Hematopoietic multipotent progenitor cell treated with erythropoietin and hydrocortisone succinate and interleukin-3 and kit ligand, for 17 days (in vitro differentiated cells): ENCODE measurements at places on chromosomes 3 and 15.

DNA sequence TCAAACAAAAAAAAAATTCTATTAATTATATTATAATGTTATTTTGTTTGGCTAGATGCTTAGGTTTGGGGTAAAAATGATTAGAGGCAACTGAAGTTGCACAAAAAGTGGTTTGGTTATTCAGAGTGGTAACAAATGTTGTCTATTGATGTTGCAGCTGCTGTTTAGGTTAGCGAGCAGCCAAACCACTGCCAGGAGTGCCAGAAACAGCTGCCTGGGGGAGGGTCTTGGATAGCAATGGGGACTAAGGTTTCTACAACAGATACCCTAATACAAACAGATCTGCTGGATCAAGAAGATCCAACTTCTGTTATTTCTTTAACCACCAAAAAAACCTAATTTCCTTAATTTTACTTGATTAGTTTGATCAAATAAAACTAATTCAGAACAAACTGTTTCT is 26.6 kb downstream of the BTLA start:
- DNase-seq, result no peak

- no peak for DNase-seq
Measured at GRCh38 chr15:85044251-85044853, 62.7 kb downstream of the PDE8A start.

DNA sequence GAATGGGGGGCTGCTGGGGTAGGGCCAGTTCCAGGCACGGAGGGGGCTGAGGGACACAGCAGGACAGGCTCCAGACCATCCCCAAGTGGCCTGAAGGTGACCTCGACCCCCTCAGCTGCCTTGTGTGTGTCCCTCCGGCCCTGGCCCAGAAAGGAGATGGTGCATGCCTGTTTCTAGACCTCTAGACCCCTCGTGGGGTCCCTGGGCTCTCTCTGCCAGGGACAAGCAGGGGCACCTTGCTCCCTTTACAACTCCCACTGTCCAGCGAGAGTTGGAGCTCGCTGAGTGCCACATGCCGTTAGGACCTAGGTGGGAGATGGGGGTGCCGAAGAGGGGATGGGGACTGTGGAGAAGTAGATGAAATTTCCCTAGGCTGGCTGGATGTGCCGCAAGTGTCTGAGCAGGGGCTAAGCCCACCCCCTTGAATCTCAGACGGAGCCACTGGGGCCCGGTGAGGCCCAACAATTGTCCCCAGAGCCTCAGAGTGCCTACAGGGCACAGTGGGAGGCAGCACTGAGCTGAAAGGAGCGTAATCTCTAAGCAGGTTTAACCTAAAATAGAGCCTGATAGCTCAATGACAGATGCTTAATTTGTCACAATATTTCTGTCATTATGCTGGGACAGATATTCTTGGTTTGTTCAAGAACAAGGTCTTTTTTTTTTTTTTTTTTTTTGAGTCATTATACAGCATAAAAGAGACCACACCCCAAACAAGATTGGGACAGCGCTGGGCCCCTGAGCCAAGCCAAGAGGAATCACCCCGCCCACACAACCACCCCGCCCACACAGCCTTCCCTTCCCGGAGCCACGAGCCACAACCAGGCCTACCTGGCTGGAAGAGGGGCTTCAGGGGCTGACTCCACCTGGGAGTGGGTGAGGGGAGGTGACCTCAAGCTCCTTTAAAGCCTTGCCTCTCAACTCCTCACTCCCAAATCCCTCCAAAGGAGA is 23.6 kb upstream of the KLF13 start:
- DNase-seq, result peak; percentile 79

DNA sequence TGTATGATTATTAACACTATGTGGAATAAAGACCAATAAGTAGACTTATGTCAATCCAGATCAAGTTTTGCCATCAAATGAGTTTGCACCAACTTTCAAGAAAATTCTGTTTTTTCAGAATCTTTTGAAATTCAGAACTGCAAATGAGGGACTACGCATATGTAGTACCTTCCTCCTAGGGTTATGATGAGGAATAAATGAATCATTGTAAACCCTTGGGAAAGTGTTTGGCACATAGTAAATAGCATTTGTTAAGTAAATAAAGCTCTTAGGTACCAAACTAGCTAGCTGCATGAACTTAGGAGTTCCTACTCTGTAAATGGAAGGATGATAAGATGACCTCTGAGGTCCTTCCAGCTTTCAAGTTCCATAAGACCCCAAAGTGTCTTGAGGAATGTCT is 242.6 kb upstream of the SETMAR start:
- DNase-seq, result no peak

DNA sequence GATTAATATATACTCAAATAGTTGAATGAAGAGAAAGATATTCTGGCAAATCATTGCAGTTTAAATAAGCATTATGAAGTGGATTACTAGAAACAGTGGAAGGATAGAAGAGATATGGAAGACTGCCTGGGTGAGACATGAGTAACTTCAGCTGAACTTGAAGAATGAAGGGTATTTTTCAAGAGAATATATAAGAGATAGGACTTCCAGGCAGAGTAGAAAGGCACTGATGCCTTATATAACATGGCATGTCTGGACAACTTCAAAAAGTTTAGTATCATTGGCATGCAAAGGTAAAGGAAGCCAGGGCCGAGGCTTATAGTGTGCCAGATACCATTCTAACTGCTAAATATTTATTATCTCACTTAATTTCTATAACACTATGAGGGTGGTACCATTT is 126.5 kb upstream of the SLC7A14 start:
- no peak for DNase-seq

GRCh38 chr3:12267376-12268030 is 21.4 kb upstream of the PPARG start:
- no peak for DNase-seq

- DNase-seq, result no peak
Measured at GRCh38 chr3:9778143-9779074, 8.7 kb upstream of the CAMK1 start.

DNA sequence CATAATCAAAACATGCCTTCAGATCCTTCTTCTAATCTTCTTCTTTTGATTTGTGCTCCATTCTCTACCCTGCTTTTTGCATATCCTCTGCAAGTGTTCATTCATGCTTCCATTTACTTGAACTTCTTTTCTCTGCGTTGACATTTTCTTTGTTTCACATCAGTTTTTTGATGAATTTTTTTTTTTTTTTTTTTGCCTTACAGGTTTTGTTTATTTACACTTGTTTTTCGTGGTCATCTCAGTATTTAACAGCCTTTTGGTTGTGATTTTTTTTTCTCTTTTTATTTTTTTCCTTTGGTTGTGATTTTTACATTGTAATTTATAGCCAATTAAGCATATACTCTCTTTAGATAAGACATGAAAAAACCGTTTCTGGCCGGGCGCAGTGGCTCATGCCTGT is 11.8 kb upstream of the SHQ1 start:
- no peak for DNase-seq

GRCh38 chr15:34064438-34064837 is 25.4 kb upstream of the AVEN start:
- DNase-seq, result no peak
